ENCODE measurements at places on chromosomes 12 and 14. TPM values are rescaled to one million over a fixed set of nuclear protein-coding genes. Genes with fewer than 3 reads are reported as not detected.

NKX2-1 gene
- not detected for total RNA-seq

LPAR5 gene
- total RNA-seq = not detected

RIPK3 gene
- not detected for total RNA-seq

TMEM119 gene
- total RNA-seq = 8.1 TPM

KLRD1 gene
- under 0.01 TPM for total RNA-seq
